ENCODE measurements at places on chromosomes 5 and 9.

DNA sequence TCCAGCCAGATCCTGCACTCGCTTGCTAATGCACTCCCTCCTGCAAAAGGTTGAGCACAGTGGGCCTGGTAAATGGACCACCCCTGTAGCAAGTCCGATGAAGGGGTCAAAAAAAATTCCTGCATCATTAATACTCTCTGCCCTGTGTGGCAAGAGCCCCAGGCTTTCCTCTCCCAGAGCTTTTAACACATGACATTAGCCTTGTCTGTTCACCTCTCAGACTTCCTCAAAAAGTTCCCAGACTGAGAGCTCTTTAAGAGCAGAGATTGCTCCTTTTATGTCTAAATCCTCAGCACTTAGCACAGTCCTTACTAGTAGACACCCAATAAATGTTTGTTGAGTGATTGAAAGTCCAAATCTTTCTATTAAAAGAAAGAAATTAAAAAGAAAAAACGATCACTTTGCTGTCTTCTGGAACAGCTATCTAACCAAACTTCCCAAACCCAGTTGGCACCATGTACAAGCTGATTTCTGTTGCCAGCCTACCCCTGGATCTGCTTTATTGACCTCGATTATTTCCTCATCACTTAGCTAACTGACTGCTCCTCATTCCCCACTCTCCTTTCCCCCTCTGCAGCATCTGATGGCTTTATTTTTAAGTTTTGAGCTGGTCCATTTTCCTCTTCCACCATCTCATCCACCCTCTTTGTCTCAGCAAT, 209.8 kb downstream of the ENC1 start:
- no peak for DNase-seq

DNA sequence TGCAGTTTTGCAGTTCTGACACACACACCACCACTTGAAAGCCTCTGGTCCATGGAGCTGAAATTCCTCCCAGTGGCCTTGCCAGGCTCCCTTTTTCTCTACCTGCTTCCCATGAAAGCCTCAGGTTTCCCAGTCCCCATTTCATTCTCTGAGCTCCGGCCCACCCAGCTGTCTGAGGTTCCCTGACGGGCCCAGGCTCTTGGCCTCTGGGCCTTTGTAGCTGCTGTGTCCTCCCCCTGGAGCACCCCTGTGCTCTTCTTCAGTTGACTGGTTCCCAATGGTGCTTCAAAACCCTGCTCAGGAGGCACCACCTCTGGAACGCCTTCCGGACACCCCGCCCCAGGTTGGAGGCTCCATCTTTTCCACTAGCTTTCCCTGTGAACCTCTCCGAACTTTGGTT, 155.9 kb upstream of the SHB start:
- no peak for DNase-seq

DNA sequence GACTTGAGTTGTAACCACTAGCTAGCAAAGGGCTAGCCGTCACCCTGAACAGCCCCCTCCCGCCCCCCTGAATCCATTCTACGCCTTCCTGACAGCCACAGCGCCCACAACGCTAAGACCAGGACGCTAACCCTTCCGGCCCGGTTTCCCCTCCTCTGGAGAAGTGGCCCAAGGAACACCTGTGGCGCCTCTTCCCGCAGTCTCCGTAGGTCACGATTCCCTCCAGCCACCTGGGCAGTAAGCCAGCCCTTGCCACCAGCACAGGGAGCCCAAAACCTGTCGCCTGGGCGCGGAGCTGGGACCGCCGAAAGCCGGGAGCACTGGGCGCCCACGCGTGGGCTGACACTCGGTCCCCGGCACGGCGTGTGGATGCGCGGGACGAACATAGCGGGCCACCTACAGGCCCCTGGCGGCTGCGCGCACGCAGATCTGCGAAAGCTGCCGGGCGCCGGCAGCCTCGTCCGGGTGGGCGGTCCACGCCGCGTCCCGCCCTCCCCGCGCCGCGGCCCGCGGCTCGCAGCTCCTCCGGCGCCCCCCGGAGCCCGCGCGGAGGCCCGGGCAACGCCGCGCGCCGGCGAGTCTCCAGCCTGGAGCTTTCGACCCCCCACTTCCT, 596 bp downstream of the IRF1 start:
- peak; percentile 65 for DNase-seq

- no peak for DNase-seq
Observed at GRCh38 chr5:179794575-179794974, 789 bp downstream of the LTC4S start.

DNA sequence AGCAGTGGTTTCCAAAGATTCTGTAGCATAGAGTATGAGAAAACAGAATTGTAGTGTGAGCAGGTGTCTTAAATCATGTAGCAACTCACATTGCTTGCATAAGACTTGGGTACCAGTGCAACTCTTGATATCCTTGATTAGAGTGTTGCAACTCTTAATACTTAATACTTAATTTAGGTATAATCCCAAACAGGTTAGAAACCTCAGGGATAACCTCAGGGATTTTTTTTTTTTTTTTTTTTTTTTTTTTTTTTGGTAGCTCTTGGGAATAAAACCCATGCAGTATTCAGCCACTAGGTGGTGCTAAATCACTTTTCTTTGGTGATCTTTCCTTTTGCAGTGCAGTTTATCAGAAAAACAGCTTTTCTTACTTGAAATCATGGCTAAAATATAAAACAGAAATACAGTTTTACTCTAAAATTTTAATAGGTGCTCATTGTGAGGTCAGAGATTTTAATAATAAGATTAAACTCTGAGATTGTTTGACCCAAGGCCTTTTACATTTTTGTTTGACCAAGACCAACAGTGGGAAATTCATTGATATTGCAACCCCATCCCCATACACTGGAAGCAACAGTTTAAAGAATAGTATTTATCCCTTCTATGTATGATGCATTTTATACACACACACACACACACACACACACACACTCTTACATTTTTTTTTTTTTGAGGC, 55.3 kb downstream of the ERAP1 start:
- DNase-seq, result peak; percentile 33

DNA sequence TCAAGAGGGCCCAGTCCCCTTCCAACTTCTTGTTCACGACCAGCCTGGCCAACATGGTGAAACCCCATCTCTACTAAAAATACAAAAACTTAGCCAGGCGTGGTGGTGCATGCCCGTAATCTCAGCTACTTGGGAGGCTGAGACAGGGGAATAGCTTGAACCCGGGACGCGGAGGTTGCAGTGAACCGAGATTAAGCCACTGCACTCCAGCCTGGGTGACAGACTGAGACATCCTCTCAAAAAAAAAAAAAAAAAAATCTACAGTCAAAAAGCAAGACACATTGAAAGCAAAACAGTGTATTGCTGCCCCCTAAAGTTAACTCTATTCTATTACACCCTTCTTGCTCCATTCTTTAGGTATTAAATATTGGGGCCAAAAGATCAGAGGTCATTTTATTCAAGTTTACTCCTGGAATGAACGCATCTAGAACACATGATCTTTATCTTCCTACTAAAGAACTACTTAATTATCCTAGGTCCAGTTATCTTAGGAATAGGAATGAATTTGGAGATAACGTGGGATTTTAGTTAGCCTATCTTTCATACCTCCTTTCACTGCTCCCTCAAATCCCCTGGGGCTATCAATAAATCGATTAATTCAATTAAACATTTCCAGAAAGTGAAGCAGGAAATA, 2.4 kb downstream of the ATG12 start:
- no peak for DNase-seq

DNA sequence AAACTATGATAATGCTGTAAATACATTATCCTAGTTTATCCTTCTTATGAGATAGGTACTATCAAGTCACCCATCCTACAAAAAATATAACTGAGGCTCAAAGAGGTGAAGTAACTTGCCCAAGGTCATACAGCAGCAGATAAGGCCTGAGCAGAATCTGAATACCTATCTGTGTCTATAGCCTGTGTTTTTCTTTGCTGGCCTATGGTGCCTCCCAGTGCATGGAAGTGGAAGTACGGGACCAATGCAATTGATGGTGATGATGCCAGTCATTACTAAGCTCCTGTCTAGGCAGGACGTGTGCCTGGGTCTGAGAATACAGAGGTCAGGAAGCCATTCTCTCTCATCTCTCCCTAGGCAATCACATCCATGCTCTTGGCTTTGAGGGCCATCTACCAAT, 67.8 kb downstream of the FAT2 start:
- no peak for DNase-seq

DNA sequence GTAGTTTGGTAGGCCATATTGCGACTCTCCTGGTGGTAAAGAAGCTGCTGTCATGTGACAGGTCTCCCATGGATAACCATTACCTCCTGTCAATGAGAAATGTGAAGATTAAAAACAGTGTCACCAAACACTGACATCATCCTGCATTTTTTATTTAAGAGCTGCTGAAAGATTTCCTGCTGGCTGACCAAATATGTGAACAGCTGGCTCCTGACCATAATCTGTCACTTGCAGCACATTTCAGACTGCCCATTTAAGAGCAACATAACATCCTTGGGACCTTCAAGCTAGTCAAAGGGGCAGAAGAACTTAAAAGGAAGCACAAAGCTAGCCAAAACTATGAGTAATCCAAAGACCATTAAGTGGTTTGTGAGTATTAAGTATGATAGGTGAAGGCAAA, 288.0 kb downstream of the IZUMO3 start:
- no peak for DNase-seq

GRCh38 chr5:181153814-181154213, 6.4 kb downstream of the OR2V2 start:
- no peak for DNase-seq

- DNase-seq, result no peak
Observed at GRCh38 chr5:97480313-97480712, 297.3 kb upstream of the RIOK2 start.

DNA sequence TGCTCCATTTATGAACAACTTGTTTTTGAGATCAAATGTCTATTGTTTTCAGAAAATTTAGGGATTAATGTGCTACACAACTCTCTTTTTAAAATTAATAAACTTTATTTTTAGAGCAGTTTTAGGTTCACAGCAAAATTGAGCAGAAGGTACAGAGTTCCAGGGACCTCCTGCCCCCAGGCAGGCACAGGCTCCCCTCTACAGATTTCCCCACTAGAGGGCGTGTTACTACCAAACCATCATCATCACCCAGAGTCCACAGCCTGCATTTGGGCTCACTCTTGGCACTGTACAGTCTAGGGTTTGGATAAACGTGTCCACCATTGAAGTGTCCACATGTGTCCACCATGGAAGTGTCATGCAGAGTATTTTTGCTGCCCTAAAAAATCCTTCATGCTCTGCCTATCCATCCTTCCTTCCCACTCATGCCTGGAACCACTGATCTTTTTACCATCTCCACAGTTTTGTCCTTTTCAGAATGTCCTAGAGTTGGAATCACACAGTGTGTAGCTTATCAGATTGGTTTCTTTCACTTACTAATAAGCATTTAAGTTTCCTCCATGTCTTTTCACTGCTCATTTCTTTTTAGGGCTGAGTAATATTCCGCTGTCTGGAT, 61.7 kb downstream of the MRPL36 start:
- no peak for DNase-seq

GRCh38 chr9:131484560-131485185, 18.0 kb upstream of the POMT1 start:
- DNase-seq, result no peak

- DNase-seq, result no peak
Observed at GRCh38 chr9:35810122-35810521, 1.9 kb downstream of the SPAG8 start.

DNA sequence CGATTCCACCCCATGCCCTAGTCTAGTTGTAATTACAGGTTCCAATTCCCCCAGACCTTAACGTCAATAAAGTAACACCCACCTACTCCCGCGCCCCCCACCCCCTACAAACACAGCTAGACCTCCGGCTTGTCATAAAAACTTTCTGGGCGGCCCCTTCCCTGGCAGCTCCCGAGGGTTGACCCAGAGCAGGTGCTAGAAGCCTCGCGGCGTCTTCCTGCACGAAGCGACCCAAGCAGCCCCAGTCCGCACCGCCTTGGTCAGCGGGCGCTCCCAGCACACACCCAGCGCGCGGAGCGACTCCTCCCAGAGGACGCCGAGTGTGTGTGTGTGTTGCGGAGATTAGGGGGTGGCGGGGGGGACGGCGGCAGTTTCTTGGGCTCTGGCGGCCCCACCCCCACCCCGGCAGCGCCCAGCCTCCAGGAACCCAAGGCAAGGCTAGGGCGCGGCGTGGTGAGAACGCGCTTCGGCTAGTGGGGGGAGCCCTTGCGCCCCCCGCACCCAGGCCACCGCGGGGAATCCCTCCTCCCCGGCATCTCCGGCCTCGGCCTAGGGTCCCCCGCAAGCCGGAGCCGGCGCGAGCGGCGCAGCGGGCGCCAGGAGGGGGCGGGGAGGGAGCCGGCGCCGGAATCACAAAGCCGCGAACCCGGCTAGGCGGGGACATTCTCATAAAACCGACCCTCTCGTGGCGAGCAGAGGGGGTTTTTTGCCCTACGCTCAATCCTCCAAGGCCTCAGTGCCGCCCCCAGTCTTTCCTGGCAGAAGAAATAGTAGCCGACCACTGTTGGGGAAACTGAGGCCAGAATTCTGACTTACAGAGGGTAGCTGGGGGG, 2.2 kb downstream of the PCDH1 start:
- DNase-seq, result peak; percentile 53

DNA sequence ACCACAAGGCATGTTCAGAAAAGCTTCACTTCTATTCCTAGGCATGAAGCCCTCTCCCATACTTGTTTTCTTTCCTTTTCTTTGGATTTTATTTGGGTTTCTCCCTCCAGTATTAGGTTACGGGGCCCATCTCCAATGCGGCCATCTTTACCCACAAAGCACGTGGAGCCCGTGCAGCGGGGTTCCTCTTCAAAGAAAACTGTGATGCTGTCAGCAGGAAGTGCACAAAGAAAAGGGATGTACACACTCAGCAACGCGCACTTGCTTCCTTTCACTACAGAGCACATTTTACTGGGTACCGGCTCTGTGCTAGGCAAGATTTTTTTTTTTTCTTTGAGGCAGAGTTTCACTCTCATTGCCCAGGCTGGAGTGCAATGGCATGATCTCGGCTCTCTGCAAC, 106.6 kb downstream of the COL23A1 start:
- peak; percentile 16 for DNase-seq

- DNase-seq, result no peak
Observed at GRCh38 chr5:82639393-82640144, 361.4 kb upstream of the RPS23 start.

GRCh38 chr5:76794871-76795270, 24.0 kb upstream of the F2RL1 start:
- no peak for DNase-seq

All from C1 segment of cervical spinal cord (tissue), 14 donors.